ENCODE measurements at places on chromosomes 7 and 10.

DNA sequence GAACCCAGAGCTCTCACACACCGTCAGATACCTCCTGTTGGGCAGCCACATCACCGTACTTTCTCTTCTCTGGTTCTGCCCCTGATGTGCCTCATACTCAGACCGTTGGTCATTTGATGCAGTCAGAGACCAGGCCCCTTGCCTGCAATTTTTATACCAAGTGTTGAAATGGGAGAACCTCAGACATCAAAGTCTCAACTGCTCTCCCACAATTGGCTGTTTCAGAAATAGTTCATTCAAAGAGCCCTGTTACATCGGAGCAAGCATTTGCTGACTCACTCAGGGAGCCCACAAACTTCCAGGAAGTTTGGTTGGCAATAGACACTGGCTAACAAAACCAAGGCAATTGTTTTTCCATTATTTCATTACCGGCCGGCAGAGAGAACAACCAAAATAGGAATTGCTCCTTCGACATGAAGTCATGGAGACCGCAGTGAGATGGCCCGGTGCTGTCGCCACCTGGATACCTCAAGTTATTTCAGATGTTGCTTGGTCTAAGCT is 33.5 kb upstream of the ADAM12 start:
- no peak for DNase-seq

GRCh38 chr10:110967645-110968044 is 48.2 kb downstream of the SHOC2 start:
- DNase-seq: no peak

DNA sequence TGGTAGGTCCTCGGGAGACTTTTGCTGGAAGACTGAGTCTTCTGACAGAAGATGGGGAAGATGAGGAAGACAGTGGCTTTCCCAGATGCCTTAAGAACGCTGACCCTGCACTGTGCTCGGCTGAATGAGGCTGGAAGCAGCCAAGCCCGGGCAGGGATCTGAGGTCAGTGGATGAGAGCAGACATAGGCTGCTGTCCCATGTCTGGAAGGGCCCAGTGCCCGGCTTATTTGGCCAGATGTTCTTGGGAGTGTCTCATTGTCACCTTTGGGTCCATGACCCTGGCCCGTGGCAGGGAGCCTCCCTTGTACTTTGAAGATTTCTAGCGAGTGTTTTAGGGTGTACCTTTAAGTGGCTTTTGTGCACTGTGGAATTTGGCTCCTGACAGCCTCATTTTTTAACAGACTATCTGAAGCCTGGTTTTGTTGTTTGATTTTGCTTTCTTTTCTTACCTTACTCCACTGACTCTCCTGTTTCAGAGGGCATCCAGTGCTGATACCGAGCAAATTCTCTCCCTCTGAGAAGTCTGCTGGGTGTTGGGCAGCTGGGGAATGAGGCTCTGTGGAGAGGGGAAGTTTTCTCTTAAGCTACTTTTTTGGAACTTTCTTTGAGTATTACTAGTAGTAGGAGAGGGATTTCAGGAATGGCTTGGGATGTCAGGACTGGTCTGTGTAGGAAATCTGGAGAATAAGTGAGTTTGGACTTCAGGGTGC is 61.4 kb downstream of the CREB5 start:
- no peak for DNase-seq

DNA sequence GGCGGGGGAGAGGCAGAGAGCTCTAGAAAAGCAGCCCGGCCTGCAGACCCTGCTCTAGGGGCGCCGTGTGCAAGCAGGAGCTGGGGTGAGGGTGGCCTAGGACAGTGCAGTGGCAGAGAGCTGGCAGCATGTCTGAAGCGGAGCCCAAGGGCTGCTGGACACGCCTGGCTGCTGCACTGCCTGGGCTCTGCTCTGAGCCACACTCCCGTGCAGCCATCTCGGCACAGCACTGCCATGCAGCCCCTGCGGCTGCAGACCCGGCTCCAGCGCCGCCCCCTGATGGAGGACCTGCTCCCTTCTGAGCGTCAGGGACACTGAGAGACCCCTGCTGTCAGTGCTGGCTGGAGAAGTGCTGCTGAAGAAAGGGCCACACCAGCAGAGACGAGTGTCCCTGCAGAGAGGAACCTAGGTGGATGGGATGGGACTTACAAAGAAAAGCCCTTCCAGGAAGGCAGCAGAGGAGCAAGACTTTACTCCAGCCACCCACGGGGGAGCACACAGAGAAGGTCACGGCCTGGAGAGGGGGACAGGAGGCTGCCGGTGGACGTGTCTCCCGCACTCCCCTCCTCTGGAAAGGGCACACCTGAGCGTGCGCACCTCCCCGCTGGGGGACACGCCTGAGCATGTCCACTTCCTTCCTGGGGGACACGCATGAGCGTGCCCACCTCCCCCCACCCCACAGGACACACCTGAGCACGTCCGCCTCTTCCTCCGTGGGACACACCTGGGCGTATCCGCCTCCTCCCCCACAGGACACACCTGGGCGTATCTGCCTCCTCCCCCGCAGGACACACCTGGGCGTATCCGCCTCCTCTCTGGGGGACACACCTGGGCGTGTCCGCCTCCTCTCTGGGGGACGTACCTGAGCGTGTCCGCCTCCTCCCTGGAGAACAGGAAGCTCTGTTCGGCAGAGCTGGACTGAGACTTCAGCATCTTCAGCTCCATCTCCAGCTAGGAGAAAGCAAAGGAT is 252.9 kb downstream of the MAD1L1 start:
- peak; percentile 27 for DNase-seq

DNA sequence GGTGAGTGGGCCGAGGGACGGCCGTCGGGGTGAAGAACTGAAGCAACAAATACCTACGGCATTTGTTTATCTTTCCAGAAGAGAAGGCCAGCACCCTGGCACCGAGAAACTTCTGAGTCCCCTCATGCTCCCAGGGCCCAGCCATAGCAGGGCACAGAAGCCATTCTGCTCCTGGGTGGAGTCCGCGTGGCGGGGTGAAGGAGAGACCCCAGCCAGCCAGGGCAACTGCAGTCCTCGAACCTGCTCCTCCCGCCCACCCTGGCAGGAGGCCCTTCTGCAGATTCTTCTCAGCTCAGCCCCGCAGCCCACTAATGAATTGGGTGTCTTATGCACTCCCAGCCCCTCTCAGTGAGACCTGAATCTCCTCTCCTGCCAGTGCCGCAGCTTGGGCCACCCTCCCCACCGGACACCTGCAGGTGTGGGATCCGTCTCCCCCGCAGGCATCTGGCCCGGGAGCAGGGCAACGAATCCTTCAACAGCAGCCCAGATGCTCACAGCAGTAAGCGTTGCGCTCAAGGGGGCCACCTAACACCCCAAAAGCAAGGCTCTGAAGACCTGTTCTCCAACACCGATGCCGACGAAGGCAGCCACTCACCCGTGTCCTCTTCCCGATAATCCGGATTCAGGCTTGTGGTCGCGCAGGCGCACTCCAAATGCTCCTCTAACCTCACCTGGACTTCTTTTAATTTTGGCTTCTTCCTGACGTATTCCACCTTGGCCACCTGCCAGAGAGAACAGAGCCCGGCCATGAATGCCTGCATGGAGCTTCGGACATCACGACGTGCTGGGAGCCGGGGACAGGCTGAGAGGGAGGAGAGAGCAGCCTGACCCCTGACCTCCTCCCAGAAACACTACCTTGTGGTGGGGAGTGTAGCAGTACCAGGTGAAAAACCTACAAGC is 18.9 kb downstream of the PDGFA start:
- no peak for DNase-seq

DNA sequence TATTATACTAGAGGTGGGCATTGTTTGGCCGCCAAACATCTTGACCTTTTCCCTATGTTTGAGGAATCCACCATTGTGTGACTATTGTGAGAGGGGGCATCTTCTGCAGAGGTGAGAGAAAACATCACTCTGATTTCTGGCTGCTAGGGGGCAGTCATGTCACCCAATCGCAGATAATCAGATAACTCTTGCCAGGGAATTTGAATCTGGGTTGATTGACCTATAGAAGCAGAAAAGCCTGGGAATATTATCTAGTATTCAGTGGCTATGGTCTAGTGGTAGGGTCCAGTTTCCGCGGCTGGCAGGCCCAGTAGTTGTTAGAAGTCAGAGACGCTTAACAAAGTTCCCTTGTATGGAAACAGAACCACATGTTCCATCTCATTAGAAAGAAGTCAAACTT is 808.5 kb downstream of the PHTF2 start:
- DNase-seq: no peak

- no peak for DNase-seq
Measured at GRCh38 chr10:117668327-117669008, 125.9 kb downstream of the EMX2 start.

DNA sequence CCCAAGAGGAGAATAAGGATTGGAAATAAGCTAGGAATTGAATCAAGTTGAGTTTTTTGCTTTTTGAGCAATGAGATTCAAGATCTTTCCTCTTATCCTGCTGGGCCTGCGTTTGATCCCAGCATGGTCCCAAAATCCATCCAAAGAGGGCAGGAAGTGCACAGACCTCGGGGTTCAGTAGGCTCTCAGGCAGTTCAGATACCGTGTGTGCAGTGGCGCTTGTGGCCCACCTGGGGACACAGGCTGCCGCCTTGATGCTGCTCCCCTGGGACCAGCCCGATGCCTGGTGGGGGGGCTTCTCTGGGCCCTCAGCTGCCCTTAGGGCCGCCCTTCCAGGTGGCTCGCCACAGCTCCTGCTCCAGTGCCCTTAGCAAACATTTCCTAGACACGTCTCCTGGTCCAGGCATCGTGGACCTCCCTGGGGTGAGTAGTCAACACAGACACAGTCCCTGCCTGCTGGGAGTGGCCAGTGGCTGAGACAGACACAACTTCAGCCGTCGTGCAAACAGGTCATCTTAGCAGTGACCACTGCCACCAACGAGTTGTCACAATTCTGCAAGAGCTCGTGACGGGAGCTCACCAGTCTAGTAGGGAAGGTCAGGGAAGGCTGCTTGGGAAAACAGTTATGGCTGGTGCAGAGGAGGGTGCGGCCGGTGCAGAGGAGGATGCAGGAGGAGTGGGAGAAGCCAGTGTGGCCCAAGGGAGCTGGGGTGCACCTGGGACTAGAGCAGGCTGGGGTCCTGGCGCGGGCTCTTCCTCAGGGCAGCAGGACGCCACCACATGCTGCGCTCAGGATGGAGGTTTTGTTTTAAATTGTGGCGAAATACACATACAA is 21.7 kb upstream of the JAKMIP3 start:
- DNase-seq: no peak

DNA sequence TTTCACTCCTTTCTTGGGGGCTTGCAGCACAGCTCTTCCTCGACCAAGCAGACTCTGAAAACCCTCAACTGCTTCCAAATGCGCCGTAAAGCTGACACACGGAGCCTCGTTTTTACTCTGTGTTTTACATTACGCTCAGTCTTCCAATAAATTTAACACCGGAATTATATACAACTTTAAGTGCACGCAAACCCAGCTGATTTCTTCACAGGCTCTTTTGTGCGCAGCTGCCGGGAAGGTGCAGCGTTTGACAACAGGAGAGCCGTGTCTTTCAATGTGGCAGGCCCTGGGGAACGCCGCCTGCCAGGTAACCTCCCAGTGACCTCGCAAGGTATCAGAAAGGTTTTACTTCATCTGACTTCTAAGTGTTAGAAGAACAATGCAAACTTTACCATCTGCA is 35.0 kb downstream of the GFRA1 start:
- no peak for DNase-seq

DNA sequence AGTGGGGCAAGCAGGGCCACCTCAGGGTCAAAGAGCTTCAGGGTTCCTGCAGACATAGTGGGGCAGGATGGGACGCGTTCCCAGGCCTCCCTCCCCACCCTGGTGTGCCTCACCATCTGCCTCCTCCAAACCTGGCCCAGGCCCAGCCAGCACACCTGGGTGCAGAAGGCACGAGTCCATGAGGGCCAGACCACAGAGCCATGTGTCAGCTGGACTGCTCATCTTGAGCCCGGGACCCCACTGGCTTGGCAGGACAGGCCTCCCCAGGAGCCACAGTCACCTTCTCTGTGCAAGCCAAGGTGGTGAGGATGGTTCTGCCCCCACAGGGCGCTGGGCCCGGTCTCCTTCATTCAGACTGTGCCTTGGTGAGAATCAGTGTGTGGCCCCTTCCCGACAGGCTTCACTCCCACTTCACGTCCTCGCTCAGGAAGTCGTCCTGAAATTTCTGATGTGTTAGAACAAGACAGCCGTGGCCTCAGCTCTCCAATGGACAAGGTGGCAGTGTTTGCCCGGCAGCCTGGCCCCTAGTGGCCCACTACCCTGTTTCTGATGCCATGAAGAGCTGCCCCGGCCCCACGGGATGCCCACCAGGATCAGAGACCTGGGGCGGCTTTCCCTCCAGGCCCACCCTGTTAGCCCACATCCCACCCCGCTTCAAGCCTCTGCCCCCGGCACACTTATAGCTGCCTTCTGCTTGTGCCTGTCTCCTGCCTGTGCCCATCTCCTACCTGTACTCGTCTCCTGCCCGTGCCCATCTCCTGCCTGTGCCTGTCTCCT is 59.6 kb upstream of the EBF3 start:
- no peak for DNase-seq

DNA sequence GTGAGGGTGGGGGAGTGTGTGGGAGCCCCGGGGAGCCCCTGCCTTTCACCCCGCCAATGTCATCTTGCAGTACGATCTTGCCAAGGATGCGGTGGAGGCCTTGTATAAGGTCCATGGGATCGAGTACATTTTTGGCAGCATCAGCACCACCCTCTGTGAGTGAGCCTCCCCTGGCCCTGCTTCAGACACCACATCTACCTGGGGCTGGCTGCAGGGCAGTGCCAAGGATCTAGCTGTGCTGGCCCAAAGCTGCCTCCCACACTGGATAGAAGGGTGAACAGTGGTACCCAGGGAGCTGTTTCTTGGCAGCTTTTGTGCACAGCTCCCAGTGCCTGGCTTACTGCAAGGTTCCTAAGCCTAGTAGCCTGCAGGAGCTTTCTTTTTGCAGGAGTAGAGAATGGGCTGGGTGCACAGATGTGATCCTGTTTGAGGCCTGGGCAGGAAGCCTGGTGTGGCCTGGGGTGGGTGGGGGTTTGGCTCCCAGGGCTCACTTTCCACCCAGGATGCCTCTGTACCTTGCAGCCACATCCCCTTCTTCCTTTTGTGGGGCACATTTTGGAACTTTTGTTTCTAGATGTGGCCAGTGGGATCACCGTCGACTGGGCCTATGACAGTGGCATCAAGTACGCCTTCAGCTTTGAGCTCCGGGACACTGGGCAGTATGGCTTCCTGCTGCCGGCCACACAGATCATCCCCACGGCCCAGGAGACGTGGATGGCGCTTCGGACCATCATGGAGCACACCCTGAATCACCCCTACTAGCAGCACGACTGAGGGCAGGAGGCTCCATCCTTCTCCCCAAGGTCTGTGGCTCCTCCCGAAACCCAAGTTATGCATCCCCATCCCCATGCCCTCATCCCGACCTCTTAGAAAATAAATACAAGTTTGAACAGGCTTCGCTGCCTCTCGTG is 12.2 kb upstream of the CPA1 start:
- no peak for DNase-seq

DNA sequence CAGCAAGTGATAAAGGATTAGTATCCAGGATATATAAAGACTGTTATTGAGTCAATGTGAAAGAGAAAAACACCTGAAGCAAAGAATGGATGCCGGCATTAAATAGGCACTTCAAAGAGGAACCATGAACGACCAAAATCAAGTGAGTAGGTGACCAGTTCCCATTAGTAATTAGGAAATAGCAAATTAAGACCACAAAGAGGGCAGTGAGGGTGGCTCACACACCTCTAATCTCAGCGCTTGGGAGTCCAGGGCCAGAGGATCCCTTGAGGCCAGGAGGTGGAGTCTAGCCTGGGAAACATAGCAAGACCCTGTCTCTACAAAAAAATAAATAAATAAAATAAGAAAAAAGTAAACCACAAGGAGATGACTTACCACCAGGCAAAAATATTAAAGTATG is 1.5 kb upstream of the ANTXRL start:
- DNase-seq: no peak
